ENCODE measurements at places on chromosomes 16 and 17. TPM values are rescaled to one million over a fixed set of nuclear protein-coding genes. Genes with fewer than 3 reads are reported as not detected.

The GCGR gene
- not detected for total RNA-seq

DNA sequence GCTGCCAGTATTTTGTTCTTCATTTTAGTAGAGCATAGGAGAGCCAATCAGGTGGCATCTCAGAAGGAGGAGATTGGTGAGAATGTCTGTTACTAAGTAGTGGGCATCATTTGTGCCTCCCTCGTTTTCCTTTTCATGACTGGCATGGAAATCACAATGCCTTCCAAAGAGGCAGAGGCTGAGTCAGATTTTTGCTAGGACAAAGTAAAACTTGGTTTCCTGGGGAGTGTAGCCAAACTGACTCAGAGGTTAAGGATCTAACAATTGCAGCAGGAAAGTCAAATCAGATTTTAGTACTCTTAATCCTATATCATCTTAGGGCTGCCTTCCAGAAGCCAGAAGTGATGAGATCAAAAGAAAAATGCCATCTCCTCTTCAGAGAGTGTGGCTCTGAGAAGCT, 138.7 kb downstream of the ANKFN1 start:
- DNase-seq: no peak

DNA sequence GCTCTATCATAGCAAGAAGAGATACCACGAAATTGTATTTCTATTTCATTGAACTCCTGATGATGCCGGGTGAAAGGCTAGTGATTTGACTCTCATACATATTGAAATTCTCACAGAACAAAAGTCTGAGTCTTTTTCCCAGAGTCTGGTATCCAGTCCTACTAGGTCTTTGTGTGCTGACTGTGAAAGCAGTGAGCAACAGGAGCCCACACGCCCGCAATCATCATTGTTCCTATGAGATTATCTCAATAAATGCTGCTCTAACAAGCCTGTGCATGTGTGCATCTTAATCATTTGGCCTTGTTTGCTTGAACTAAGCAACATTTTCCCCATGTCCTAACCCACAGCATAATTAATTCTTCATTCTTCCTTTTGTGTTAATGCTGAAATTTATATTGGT, 1466.0 kb downstream of the CDH11 start:
- no peak for DNase-seq

The CD79B gene
- 17.2 TPM for total RNA-seq

The PMFBP1 gene
- 0.73 TPM for total RNA-seq

The SP6 gene
- total RNA-seq: not detected

DNA sequence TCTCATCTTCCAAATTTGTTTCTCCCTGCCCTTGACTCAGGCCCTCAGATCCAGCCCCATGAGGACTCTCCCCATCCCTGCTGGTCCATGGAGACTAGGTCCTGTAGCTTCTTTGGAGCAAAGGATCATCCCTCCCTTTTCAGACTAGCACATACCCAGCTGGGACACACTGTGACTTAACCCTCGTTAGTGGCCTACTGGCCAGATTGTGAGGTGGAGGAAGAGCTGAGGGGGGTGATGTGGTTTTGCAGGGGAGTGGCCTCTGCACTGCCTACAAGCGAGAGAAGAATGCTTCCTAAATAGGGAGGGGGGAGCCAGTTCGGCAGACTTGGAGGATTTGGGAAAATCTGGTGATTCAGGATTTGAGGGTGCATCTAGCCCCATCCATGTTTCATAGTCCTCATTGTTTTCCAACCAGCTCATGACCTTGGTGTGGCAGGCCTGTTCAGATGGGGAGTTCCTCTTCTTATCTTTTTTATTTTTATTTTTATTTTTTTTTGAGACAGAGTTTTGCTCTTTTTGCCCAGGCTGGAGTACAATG, 47.8 kb upstream of the SLC47A1 start:
- DNase-seq: no peak

The CHST5 gene
- not detected for total RNA-seq

DNA sequence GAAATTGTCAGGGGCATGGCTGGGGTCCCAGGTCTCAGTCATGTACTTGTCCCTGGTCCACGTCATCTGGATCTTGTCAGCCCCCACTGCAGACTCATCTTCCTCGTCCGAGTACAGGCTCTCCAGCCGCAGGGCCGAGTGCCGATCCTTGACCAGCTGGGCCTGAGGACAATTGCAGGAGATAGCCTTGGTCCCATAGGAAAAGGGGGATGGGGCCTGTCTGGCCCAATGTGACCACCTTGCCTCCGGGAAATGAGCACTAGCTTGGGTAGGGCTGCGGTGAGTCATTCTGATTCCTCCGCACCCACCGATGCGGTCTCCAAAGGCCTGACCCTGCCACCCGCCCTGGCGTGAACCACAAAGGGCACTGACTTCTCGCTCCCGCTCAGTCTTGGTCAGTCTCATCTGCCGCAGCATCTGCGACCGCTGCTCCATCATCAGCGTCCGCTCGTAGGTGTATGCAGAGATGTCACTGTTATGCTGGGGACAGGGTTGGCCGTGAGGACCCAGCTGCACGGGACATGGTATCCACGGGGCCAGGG, 1.5 kb upstream of the LCAT start:
- no peak for DNase-seq

The VASN gene
- 0.29 TPM for total RNA-seq

Data from CD4-positive, alpha-beta memory T cell (primary cell).